ENCODE measurements at places on chromosomes 1 and 21. TPM values are rescaled to one million over a fixed set of nuclear protein-coding genes. Genes with fewer than 3 reads are reported as not detected.
A peak's percentile ranks its signal among the peaks of the same experiment; 100 is the strongest.

The ST6GALNAC3 gene
- 40.5 TPM for total RNA-seq

The MAP3K21 gene
- 9.5 TPM for total RNA-seq

The LCE1E gene
- total RNA-seq = not detected

DNA sequence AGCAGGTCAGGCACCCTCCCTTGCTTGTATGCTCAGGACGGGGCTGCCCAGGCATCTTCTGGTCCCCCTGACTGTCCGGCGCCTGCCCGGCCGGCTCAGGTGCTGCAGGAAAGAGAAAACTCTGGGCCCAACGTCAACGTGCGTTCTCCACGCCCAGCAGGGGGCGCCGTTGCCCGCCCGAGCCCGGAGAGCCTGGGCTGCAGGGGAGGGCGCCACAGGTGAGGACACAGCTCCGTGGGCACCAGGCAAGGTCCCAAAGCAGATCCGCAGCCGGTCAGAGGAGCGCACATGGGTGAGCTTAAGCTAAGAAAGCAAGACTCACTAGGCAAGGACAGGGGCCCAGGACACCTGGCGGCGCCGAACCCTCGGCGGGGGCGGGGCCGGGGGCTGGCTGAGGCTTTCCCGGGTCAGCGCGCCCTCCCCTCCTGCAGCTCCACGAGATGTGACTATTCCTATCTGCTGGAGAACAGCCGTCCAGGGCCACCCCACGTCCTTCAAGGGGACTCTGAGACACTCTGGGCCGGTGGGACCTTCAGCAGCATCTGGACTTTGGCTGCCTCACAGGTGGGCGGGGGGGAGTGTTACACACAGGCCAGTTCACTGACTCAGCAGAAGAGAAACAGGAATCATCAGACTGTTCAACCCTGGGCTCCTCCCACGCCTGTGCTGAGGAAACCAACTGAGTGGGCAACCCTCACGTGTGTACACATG is 29.3 kb downstream of the KRTAP10-1 start:
- H3K27ac ChIP-seq = peak overlapping the region; percentile 70
- H3K27me3 ChIP-seq = no peaks in the 10 kb centered on the region
- H3K4me3 ChIP-seq = no peak overlapping the region
- peaks cover 8% of the 10 kb centered on the region for H3K4me1 ChIP-seq
- DNase-seq = peak; percentile 87

DNA sequence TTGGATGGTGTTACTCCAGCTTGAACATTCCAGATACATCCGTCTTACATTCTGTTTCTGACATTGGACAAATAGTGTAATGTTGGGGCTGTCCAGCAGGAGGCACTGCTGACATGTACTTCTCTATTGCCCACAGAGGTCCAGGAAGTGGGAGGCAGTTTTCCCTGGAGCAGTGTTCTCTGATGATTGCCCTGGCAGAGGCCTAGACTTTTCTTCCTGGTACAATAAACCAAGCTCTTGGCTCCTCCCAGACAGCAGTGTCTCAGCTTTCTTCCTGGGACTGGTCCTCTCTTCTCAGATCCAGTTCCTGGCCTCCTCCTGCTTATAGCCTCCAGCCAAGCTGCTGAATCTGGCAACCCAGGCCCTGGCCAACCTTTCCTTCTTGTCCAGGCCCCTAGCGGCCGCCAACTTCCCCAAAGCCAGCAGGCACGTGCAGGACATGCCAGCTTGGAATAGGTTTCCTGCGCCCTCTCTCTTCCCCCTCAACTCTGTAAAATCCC is 14.9 kb upstream of the IFNLR1 start:
- H3K36me3 ChIP-seq = no peaks in the 10 kb centered on the region
- no peaks in the 10 kb centered on the region for H3K4me1 ChIP-seq
- peak; percentile 94 for DNase-seq
- H3K4me3 ChIP-seq = no peak overlapping the region

DNA sequence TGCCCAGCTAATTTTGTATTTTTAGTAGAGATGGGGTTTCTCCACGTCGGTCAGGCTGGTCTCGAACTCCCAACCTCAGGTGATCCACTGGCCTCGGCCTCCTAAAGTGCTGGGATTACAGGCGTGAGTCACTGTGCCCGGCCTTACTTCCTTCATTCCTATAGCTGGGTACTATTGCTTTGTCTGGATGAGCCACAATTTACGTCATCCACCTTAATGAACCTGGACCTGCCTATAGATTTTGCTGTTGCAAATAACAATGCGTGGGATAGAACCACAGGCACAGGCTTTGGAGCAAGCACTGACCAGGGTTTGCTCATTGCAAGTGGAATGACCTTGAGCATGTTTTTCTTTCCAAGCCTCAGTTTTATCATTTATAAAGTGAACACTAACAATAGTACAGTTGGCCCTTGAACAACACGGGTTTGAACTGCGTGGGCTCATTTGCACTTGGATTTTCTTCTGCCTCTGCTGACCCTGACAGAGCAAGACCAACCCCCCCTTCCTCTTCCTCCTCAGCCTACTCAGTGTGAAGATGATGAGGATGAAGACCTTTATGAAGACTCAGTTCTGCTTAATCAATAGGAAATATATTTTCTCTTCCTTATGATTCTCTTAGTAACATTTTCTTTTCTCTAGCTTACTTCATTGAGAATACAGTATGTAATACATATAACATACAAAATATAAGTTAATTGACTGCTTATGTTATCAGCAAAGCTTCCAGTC is 33.3 kb upstream of the BECN2 start:
- no peaks in the 10 kb centered on the region for H3K27me3 ChIP-seq
- no peak for DNase-seq
- no peaks in the 10 kb centered on the region for H3K36me3 ChIP-seq

GRCh38 chr1:25640646-25641328 is 24.2 kb downstream of the MAN1C1 start:
- no peak for DNase-seq
- H3K4me3 ChIP-seq = no peak overlapping the region
- no peak overlapping the region for H3K27ac ChIP-seq
- no peaks in the 10 kb centered on the region for H3K4me1 ChIP-seq

- peaks cover 5% of the 10 kb centered on the region for H3K4me1 ChIP-seq
- peak; percentile 75 for DNase-seq
- H3K4me3 ChIP-seq = no peak overlapping the region
- H3K36me3 ChIP-seq = no peaks in the 10 kb centered on the region
- H3K27ac ChIP-seq = no peak overlapping the region
- H3K27me3 ChIP-seq = peaks cover 6% of the 10 kb centered on the region
Observed at GRCh38 chr1:234486858-234487840, 8.2 kb upstream of the TARBP1 start.
